ENCODE measurements at places on chromosomes 4 and X.

DNA sequence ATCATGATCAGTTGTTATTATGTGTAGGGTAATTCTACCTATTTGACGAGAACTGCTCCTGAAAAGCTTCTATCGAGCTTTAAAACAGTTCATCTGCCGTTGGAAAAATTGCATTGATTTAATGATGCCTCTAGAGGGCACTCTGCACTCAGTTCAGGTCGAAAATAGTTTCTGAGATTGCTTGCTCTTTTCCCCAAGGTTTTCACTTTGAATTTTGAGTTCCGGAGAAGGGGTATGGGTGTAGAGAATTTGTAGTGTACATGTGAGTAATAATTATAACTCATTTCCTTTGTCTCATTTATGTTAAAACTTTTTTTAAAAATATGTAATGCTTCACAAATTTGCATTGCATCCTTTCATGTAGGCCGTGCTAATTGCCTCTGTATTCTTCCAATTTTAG lies 28.4 kb upstream of the TNIP3 start:
- no peak for DNase-seq

GRCh38 chrX:73647632-73648322 lies 84.8 kb downstream of the CHIC1 start:
- DNase-seq: no peak

DNA sequence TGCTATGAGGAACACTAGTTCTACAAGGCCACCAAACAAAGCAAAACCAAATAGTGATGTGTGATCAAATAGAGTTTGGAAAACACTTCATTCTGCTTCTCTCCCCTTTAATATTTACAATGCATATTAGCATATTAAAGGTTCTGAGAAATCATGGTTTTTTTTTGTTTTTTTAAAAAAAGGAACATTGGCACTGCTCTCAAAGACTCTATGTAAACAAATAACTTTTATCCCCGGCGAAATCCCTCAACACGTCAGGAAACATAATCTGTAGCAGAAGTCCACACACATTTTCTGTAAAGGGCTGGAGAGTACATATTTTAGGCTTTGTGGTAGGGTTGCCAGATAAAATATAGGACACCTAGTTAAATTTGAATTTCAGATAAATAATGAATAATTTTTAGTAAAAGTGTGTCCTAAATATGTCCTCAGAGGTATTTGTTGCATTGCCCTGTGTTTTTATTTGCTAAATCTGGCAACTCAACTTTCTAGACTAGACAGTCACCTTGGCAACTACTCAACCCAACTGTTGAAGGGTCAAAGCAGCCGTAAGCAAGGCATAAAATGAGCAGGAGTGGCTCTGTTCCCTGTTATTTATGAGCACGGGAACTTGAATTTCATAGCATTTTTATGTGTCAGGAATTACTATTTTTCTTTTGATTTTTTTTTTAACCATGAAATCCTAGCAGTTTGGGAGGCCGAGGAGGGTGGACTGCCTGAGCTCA lies 8.6 kb downstream of the SPATA4 start:
- no peak for DNase-seq

- no peak for DNase-seq
These were observed 146.9 kb downstream of the FAM13A start for GRCh38 chr4:88910101-88910500.

DNA sequence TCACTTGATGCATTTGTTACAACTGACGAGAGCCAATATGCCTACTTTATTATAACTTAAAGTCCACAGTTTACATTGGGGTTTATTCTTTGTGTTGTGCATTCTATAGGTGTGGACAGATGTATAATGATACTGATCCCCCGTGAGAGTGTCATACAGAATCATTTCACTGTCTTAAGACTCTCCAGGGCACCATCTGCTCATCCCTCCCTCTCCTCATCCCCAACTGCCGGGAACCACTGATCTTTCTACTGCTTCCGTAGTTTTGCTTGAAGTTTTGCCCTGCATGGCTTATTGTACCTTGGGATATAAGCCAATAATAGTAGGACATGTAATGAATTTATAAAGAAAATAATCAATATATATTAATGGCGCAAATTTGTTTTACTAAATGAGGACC lies 137.8 kb upstream of the MSX1 start:
- DNase-seq: no peak

GRCh38 chr4:102585329-102585728 lies 84.2 kb downstream of the NFKB1 start:
- no peak for DNase-seq

DNA sequence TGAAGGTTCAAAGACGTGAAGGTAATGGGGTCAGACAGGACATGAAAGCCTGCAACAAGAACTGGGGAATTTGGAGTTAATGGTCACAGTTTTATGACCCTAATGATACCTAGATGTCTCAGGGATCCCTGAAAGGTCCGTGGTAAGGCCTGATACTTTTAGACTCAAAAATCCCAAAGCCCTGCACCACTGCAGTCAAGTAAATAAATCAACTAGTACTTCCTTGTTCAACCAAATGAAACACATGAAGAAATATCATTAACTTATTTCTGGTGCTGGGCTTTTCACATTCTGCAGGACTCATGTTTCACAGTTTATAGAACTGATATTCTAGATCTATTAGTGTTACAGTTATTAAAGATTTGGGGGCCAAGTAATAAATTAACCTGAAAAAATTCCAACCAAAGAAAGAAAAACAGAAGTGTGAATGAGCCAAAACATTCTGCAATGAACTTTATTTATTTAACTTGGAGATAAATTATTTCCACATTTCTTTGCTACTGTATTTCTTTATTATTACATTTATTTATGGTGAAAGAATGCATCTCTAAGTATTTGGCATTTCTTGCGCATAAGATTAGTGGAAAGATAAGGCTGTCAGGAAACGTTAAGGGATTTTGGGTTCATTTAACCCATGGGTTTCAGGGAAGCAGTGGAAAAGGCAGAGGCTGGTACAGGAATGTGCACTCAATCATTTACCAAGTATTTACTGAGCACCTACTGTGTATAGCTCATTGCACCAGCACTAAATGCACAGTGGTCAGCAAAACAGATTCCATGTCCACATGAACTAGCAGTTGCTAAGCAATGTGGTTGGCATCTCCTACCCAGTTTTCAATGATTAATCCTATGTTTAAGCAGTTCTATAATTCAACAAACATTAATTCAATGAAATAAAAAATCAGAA lies 8.7 kb downstream of the WDFY3 start:
- no peak for DNase-seq
